NCI-H1436 (cell line): ENCODE measurements at places on chromosomes 11 and 22.

GRCh38 chr11:123247813-123248379 lies 52.8 kb upstream of the CLMP start:
- DNase-seq, result no peak

DNA sequence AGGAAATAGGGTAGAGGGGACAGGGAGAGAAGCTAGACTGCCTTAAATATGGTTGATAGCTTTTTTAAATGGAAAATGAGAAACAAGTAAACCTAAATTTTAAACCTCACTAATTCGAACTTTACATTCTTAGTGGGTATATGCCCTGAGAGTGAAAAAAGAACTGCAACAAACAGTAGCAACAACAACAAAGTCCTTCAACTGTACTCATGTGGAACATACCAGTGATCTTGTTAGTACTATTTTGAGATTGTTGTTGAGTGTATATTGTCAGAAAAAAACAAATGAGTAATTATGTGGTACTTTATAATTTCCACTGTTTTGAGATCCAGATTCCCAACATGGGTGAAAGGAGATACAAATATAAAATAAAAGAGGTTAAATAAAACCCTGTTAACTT lies 88.9 kb upstream of the TNRC6B start:
- no peak for DNase-seq

DNA sequence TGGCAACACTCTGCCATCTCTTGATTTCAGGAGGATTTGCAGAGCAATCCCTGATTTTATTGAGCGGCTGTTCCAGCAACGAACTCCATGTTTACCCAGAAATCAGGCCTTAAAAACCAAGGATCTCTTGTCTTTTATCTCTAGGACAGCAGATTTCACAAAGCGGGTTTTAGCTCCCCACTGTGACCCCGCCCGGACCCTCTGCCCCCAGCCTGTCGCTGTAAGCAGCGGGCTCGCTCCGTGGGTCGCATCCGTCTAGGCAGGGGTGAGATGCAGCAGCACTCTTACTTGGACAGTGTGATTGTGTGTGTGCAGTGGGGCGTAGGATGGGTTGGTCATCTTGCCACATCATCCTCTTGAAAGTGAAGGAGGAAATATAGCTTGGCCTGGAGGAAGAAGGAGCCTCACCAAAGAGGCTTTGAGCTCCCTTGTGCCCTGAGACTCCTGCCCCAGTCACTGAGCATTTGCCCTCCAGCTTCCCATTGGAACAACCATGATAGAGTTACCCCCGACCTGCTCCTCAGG lies 189.2 kb upstream of the TBCEL start:
- DNase-seq, result no peak

- DNase-seq, result no peak
Observed at GRCh38 chr11:132886335-132886734, 646.0 kb downstream of the OPCML start.

DNA sequence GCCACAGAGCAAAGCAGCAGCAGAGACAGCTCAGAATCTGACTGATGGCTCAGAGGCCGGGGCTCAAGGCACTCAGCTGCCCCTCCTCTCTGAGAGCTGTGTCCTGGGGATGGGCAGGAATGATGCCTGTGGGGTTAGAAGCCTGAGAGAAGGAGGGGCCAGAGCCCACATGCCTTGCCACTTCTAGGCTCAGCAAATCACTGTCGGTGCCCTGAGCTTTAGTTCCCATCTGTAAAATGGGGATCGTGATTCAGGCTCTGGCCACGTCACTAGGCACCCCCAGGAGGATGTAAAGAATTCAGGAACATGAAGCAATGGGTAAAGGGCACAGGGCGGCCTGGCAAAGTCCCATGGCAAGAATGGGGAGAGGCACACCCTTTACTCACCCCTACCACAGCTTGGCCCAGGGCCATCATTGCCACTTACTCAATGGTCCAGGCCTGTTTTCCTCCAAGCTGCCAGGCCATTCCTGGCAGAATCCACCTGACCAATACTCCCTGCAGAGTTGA lies 3.4 kb upstream of the CDC42EP2 start:
- no peak for DNase-seq

- no peak for DNase-seq
Observed at GRCh38 chr11:126817096-126817495, 183.5 kb downstream of the KIRREL3 start.

DNA sequence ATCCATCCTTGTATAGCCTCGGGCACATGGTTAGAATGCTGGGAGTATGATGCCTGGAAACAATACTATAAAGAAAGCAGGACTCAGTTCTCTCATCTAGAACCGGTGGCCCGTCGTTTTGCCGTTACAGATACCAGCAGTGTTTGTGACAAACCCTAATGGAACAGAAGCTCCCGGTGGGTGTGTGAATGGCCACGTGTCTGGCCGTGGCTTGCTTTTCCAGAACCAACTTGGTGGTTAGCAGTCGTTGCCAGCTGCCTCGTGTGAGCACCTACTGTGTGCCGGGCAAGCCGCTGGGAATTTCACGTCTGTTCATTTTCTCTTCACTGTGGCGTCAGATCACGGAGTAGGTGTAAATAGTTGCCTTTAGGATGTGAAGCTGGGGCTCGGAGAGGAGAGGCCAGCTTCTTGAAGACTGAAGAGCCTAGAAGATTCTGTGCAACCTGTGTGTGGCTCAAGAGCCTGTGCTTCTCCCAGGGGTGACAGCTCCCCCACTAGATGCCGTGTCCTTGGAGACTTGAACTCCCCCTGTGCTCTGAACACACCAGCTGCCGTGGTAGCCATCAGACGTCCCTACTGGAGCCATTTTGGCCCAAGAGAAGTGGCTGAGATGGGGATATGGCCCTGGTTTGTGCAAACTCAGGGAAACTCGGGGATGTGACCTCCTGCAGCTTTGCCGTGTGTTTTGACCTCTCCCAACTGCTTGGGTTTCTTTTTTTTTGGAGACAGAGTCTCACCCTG lies 57.5 kb upstream of the PPARA start:
- DNase-seq, result no peak

DNA sequence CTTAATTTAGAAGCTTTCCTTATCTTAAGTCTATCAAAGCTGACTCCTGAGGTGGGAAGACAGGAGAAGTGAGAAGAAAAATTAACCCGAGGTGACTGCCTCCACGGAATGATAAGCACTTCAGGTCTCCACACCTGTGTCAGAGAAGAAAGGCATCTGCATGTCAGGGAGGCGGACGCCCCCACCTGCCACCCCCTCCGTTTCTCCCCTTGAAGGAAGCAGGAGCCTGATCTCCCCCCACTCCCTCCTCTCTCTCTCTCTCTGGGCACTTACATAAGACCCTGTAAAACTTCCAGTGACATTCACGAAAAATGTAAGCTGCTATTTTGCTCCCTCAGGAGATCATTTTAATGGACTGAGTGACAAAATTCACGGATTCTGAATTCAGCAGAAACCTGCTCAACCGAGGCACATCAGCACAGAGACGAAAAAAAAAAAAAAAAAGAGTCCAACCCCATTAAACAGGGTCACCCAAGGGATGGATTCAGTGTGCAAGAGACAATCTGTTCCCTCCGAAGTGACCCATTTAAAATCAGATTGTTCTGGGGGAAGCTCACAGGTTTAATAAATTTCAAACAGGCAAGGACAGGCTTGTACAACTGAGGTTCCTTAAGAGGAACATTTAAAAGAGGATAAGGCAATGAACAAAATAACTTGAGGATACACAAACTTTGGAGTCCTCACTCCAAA lies 1.5 kb downstream of the LARGE1 start:
- no peak for DNase-seq

DNA sequence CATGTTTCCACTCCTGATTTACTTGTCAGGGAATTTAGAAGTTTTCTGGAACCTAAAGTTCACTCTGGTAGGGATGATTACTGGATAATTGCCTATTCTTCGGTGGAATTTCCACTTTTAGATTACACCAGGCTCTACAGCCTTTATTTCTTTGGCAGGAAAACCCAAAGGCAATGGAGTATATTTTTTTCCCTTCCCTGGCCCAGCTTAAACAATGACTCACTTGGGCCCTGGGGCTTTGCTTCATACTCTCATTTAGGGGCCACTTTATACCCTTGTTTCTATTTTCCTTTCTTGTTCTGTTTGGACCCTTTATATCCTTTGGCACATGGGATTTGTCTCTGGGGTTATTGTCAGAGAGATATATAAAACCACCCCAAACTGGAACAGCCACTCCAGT lies 114.7 kb downstream of the CSTPP1 start:
- DNase-seq, result no peak

DNA sequence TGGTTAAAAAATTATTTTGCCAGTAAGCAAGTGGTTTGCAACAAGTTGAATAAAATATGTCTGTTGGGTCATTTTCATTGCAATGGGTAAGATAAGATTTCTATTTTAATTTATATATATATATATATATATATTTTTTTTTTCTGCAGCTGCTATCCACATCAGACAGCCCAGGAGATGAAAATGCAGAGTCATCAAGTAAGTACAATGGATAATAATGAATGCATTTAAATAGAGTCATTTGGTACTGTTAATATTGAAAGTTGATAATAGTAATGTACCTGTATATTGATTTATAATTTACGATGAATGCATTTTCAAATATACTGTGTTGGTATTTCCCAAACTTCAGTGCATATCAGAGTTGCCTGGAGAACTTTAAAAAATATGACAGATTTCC lies 11.5 kb downstream of the BIRC3 start:
- no peak for DNase-seq

GRCh38 chr22:20531404-20532201 lies 24.2 kb downstream of the MED15 start:
- no peak for DNase-seq

DNA sequence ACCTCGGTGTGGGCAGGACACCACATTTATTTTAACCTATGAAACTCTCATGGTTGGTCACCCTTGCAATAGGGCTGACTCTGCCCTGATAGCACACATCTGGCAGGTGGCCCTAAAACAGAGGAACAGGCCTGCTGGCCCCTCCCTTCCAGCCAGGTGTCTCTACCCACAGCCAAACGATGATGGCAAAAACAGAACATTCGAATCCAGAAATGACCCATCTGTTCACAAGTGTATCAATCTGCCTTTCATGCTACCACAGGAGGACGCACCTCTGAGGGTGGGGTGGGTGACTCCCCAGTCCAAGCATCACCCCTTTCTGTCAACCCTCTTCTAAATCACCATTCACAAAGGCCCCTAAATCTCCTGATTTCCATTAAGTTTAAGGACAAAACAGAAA lies 118.1 kb downstream of the ETS1 start:
- no peak for DNase-seq

GRCh38 chr11:102006835-102007566 lies 40.2 kb upstream of the CFAP300 start:
- no peak for DNase-seq

- no peak for DNase-seq
Observed at GRCh38 chr11:79374727-79375126, 66.1 kb downstream of the TENM4 start.

DNA sequence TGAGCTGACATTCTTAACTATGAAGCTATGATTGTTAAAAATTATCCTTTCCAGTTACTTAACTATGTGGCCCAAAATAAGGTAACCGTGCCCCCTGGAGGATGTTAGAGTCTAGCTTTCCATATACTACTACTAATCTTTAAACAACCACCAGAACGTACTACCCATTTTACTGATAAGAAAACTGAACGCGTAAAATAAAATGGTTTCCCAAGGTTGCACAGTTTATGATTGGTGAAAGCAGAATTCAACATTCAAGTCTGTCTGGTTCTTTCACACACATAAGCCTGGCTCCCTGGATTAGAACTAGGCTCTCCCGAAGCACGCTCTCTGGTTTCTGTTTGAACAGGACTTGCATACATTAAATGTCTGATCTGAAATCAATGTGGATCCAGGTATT lies 437.8 kb upstream of the CCDC90B start:
- DNase-seq, result peak; percentile 68

- DNase-seq, result no peak
Observed at GRCh38 chr11:80595011-80595410, 1154.2 kb upstream of the TENM4 start.

DNA sequence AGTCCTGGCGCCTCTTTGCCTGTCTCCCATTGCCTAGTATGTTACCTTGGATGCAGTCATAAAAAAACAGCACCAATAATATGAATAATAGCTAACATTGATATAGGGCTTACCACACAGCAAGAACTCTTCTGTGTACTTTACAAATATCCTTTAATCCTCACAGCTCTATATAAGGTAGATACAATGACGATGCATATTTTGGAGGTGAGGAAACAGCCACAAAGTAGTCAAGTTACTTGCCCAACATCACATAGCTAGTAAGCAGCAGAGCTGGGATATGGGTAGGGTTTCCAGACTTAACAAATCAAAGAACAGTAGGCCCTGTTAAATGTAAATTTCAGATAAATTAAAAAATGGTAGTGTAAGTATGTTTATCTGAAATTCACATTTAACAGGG lies 128.8 kb downstream of the ST3GAL4 start:
- DNase-seq, result no peak

- DNase-seq, result no peak
Observed at GRCh38 chr11:128599729-128600128, 12.4 kb upstream of the ETS1 start.

GRCh38 chr11:112410325-112410724 lies 149.7 kb upstream of the PLET1 start:
- DNase-seq, result no peak

DNA sequence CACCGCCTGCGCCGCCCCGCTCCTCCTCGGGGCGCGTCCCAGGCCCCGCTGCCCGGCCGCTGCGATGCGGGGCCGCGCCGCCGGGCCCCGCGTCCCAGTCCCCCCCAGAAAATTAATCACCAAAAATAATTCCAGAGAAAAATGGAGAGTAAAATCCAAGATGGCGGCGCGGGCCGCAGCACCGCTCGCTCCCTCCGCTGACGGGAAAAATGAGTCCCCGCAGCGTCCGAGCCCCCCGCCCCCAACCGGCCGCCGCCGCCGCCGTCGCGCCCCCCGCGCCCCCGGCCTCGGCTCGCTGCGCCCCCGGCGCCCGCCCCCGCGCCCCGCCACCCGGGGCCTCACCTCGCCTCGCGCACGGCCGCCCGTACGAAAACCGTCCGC lies at the start of gene KMT5B:
TSS of gene KMT5B (minus strand) at position 162 of the 381 bp plus-strand sequence. CDS start 23,220 bp downstream, outside the sequence.
- peak; percentile 30 for DNase-seq

DNA sequence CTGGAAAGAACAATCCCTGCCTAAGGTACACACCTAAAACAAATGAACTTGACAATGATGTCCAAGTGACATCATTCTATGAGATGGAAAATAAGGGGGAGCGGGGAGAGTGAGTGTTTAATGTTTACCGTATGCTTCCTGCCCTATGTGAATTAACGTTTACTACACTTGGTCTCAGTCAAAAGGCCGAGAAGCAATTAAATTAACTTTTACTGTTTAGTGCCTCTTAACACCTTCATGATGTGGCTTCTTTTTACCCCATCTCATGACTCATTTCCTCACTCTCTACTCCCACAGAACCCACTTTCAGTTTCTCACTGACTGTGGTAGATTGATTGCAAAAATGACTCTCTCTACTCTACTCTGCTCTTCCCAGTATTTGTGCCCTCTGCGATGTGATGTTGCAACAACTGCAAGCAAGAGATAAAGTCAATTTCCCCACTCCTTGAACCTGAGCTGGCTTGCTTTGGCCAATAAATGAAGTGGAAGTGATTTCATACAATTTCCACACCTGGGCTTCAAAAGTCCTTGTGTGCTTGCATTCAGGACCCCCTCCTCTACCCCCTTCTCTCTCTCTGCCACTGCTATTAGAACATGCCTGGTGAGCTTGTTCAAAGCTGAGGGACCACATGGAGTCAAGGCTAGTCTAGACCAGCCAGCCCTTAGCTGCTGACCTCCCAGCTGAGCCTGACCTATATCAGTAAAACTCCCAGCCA lies 11.6 kb upstream of the ALKBH3 start:
- DNase-seq, result peak; percentile 26
